ENCODE measurements at places on chromosomes 11 and 22.

DNA sequence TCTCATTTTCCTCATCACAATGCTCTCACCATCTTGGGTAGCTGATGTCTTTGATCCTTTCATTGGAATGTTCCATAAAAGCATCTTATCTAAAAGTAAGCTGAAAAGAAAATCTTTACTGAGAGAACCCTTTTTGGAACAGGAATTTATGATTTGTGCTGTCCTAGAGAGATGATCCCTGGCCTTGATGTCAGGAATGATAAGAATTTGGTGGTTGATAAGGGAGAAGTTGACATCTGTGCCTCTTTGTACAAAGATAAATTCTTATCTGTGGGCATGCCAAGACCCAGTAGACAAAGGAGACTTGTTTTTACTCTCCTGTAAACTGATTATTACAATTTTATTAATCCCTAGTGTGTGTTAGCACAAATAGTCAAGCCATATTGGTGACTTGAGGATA, 36.9 kb downstream of the NAALAD2 start:
- no peak for DNase-seq

- no peak for DNase-seq
Observed at GRCh38 chr11:87286338-87286737, 248.6 kb downstream of the TMEM135 start.

DNA sequence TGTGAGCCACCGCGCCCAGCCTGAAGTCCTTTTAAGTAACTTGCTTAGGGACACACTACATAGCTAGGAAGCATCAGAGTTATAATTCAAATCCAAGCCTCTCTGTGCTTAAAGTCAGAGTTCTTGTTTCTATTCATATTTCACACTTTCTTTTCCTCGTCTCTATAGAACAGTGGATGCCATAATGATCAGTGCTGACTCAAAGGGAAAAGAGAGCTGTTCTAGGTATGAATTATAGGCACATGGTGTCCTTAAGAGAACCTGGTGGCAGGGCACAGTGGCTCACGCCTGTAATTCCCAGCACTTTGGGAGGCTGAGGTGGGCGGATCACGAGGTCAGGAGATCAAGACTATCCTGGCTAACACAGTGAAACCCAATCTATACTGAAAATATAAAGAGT, 400.2 kb upstream of the DDI1 start:
- DNase-seq: no peak

DNA sequence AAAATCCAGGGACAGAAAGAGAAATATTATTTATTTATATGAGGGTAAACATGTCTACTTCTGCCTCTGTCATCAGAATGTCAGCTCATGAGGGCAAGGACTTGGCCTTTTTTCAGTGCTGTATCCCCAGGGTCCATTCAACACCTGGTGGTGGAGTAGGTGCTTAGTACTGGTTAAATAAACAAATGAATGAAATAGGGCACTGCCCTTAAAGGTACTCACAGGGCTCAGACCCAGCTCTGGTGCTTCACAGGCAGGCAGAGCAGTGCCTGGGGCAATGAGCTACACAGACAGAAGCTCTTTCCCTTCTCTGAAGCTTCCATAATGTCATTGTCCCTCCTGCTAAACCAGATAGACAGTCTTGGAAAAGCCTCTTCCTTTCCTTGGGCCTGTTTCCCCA, 30.9 kb downstream of the P4HA3 start:
- no peak for DNase-seq

Measured in stimulated activated CD8-positive, alpha-beta memory T cell treated with anti-CD3 and anti-CD28 coated beads, Interleukin-4, amount 100 ng/mL, for 24 hours (primary cell).